ENCODE measurements at places on chromosomes 5 and 9.

GRCh38 chr5:80739898-80740297, 85.1 kb upstream of the DHFR start:
- DNase-seq: no peak

GRCh38 chr9:96071076-96071814, 195.8 kb downstream of the ERCC6L2 start:
- DNase-seq: peak; percentile 15

DNA sequence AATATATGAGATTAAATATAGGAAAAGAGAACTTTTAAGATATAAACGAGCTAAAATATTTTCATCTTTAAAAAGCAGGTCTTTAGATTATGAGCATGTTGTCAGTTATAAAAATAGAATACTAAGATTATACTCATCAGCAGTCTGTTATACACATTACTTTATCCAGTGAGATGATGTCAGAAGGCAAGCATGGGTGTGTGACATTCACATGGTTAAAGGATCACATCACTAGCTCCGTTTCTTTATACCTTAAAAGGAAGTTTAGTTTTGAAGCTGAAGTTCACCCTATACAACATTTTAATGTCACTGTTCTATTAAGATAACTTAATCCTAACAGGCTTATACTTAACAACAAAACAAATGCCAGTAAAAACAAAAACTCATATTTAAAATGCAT, 59.6 kb downstream of the RICTOR start:
- DNase-seq: no peak

DNA sequence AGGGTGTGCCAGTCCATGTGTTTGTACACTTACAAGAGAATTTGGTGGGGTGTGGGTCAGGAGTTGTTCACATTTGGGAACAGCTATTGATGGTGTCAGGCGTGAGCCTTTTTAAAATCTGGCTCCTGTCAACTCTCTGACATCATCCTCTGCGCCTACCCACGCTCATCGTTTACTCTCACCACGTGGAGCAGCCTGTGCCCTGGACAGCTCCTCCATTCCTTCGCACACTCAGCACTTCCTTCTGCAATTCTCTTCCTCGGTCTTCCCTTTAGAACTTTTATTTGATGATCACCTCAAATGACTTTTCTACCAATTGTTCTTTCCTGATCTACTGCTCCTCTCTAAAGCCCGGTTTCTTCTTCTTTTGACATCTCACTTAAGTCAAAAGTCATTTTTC, 42.1 kb upstream of the GNAQ start:
- no peak for DNase-seq

DNA sequence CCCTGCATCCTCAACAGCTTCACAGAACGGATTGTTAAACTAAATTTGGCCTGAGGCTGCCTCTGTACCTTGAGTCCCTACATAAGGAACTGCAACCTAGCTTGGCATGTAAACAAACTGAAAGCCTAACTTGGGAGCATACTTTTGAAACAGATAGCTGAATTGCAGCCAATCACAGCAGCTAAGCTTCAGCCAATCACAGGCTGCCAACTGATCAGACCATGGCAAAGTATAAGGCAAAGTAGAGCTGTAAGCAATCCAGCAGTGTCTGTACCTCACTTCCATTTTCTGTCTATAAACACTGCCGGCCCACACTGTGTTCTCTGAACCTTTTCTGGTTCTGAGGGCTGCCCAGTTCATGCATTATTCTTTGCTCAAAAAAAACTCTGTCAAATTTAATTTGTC, 8.9 kb upstream of the ZNF483 start:
- no peak for DNase-seq

GRCh38 chr5:128007939-128008338, 75.6 kb upstream of the SLC12A2 start:
- no peak for DNase-seq

GRCh38 chr9:127505396-127506116, 54.2 kb downstream of the LRSAM1 start:
- DNase-seq: peak; percentile 28

DNA sequence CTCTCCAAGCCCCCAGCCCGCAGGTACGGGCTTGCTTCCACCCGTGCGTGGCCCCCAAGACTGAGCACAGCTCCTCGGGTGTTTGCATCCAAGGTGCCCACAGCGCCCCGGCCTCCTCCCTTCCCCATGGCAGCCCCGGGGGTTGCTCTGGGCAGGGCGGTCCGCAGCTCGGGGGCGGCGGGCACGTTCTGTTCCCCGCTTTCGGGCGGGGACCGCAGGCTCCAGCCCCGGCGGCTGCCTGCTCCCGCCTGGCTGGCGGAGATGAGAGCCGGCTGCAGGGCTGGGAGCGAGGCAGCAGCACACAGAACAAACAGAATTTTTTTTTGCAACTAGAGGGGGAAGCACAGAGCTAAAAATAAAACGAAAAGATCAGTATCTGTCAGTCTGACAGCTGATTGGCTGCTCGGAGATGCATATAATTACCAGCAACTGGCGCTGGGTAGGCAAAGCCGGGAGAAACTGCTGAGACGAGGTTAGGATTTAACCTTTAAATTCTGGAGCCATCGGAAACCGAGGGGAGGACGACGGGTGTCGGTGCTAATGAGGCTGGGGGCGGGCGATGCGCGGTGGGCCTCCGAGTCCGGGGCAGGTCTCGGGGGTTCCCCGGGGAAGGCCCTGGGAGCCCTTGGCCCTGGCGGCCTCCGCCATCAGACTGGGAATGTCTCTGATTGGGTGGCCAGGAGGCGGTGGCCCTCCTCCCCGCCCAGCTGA, 142.7 kb upstream of the IER5L start:
- peak; percentile 42 for DNase-seq

DNA sequence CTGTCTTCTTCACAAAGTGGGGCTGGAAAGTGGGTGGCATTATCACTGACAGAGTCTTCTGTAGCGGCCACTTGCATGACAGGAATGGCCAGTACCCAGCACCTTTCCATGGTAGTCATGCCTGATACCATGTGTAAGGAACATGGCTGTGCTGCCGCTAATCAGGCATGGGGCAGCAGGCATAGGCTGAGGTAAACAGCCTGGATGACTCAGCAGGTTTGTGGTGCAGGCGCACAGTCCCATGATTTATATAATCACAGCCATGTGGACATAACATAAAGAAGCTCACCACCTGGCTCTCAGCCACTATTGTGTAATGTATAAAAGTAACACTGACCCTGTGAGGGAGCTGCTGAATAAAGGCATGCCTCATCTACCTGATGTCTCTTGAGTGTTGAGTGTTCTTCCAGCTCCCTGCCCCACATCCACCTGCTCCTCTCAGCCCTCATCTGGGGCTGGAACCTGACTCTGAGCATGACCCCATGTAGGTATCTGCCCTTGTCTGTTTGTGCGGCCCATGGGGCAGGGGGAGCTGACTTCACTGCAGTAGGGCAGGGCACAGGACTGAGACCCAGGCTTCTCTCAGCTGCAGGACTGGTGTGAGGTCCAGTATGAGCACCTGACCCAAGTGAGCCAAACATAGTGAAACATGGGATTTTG, 13.2 kb upstream of the ICE1 start:
- peak; percentile 5 for DNase-seq

GRCh38 chr5:87410931-87411330, 1.8 kb downstream of the CCNH start:
- DNase-seq: no peak

GRCh38 chr9:15240927-15241326, 66.1 kb downstream of the TTC39B start:
- DNase-seq: no peak

DNA sequence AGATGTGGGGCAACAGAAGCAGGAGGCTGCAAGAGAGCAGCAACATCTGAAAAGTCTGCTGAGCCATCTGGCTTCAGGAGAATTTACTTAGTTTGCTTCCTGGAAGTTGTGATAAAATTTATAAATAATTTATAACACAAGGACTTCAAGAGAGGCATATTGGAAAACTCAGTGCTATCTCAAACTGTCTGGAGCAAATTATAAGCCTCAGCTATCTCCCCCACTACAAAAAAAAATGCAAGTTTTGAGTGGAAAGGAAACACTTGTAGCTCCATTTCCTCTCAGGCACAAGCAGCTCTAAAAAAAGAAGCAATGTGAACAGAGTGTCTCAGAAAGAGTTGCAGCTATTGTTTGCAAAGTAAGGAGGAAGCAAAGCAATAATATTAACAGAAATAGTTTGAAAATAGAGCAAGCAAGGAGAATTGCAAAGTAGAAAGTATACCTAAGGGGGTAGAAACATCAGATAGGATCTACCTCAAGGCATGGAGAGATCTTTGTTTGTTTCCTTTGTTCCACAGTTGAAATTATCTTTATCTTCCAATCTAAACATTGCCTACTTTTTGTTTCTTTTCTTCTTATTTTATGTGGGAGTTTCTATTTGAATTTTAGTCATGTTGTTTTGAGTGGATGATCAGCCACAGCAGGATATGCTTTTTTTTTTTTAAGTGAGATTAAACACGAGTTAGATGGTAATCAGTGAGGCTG, 55.9 kb upstream of the IL6ST start:
- DNase-seq: no peak

GRCh38 chr5:53481159-53481886, 894 bp downstream of the FST start:
- no peak for DNase-seq

GRCh38 chr5:86439593-86440110, 178.1 kb upstream of the COX7C start:
- no peak for DNase-seq

DNA sequence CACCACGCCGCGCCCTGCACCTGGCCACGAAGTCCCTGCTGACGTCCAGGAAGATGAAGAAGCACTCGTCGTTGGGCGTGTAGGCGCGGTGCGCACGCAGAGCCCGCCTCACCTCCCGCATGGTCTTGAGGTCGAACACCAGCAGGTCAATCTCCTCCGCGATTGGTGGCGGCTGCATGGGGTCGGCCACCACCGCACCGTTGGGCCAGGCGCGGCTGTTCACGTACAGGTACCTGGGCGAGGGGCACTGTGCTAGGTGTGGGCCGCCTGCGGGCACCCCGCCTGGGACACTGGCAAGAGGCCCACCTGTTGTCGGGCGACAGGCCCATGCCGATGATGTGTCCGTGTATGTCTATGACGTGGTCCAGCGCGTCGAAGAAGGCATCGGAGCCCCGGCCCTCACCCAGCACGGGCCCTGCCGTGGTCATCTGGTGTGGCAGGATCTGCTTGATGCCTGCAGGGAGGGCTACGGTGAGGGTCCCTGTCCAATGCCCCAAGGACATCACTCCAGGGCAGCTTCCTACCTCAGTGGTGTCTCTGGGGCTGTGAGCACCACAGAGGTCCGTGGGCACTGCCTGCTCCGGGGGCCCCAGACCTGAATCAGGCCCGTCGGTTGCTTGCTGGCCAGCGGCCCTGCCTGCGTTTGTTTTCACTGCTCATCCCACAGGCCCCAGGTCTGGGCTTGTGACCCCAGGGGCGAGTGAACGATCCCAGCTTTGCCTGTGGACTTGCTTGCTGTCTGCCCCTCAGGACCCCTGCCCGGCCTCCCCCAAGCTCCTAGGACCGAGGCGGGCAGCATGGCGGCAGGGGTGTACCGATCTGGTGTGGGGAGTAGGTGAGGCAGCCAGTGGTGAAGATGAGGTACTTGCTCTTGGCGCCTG, 3.1 kb downstream of the FBXW5 start:
- DNase-seq: no peak
